ENCODE measurements at places on chromosomes 4 and X.

DNA sequence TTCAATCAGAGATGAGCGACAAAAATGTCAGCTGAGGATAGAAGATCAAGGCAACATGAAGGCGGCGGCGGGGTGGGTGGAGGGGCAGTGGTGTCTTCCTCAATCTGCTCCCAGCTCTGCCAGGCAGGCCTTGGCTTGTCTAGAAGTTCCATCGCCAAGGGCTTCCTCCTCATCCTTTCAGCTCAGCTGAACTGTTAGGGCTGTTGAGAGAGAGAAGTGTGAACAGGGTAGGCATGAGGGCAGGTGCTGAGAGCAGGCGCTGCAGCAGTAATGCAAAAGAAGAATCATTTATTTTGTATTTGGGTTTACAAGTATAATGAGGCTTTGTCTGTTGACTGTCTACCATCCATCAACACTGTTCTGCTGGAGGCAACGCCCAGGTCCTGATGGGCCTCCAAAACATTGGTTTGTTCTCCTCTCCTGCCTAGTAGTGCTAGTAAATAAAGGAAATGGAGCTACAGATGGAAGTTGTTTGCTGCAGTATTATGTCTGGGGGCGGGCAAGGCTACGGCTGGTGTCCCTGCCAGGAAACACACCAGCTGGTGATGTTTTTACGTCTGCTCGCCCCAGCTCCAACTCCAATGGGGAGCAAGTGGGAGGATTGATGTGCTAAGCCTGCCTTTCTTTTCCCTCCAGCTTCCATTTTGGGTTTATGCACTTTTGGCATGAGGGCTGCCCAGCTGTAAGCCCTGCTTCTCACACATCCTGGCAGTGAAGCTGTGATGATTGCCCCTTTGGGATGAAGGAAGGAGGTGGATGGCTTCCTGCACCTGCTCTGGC is 139.4 kb upstream of the BOD1L1 start:
- no peak for DNase-seq

- no peak for DNase-seq
Measured at GRCh38 chr4:1298461-1298860, 8.8 kb downstream of the MAEA start.

- DNase-seq: no peak
Measured at GRCh38 chrX:35858906-35859305, 60.6 kb upstream of the CFAP47 start.

- no peak for DNase-seq
Measured at GRCh38 chr4:79923281-79923680, 149.7 kb downstream of the ANTXR2 start.

GRCh38 chr4:90078440-90078839 is 48.8 kb upstream of the CCSER1 start:
- DNase-seq: no peak

DNA sequence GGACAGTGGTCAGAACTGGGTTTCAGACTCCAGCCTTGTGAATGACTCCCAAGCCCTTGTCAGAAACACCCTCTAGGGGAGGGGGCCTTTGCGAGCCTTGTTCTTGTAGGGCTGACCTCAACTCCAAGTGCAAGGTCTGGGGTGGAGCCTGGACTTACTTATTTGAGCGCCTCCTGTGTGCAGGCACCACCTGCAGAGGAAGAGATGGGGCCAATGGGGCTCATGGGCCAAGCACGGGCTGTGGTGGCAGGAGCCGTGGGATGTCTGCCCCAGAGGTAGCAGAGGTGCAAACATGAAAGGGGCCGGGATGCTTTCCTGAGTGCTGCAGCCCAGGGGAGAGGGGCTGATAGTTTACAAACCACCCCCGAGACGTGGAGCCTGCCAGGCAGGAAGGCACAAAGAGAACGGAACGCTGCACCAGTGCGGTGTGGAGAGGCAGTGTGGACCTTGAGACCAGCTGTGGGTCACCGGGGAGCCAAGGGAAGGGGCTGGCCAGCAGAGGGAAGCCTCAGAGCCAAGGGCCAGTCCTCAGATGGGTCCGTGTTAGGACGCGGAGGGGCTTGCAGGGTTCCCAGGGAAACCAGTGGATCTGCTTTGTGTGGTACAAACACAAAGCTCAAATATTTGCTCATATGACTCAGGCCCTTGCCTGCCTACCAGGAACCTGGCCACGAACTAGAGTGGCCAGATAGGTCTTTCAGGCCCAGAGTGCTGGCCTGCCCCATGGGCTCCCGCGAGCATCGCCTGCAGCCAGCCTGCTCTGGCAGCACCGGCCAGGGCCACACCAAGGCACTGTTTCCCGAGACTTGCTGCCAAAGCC is 8.7 kb upstream of the TADA2B start:
- DNase-seq: no peak

Data from activated CD8-positive, alpha-beta memory T cell treated with anti-CD3 and anti-CD28 coated beads for 4 hours (primary cell).